Cerebellar cortex (tissue), 1 donor: ENCODE measurements at places on chromosomes 4 and X.

DNA sequence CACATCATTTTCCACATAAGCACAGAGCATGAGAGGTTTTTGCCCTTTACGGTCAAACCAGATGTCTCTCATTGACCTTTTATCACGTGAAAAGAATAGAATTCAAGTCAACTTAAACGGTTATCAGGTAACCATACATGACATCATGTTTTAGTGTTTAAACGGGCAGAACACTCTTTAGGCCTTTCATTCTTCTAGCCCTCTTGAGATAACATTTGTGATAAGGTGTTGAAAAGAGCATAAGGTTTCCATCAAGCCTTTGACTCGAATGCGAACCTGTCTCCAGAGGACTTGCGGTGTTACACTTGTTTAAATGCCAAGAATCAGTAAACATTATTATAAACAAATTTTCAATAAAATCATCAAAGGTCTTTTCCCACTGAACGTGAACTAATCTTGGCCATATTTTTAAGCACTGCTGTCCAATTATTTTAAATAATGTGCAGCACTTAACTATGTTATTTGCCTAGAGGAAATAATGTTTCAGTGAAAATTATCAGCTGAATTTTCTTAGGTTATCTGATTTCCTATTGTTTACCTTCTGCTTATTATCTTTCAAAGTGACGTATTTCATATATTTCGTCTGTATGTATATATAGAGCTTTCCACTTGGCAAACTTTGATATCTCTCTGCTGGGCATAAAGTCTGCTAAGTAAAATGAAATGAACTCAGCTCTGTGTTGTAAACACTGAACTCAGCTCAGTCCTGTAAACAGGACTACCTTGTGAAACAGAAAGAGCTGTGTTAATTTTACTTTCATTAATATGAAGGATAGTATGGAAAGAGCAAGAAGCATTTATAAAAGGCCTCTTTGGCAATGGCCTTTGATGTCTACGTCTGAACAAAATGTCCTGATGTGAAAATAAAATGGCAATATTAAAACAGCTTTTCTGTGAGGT lies 33.3 kb downstream of the TENM3 start:
- DNase-seq = no peak

DNA sequence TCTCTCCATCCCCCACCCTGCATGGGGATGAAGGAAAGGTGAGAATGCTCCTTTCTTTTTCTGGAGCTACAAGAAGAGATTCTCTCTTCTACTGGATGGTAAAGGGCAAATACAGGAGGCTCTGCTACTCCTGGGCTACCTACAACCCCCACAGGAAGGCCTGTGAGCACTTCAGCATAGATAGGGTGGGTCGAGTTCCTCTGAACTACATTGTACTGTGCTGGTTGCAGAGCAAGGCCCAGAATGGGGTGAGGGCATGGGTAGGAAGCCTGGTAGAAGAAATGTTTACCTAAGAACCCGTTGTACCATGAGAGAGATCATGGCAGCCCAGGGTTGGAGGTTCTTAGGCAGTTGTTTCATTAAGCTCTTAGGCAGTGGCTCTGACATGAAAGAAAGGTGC lies 510.4 kb downstream of the MID1IP1 start:
- DNase-seq = no peak

GRCh38 chr4:139918591-139918990 lies 235.4 kb downstream of the MAML3 start:
- no peak for DNase-seq

DNA sequence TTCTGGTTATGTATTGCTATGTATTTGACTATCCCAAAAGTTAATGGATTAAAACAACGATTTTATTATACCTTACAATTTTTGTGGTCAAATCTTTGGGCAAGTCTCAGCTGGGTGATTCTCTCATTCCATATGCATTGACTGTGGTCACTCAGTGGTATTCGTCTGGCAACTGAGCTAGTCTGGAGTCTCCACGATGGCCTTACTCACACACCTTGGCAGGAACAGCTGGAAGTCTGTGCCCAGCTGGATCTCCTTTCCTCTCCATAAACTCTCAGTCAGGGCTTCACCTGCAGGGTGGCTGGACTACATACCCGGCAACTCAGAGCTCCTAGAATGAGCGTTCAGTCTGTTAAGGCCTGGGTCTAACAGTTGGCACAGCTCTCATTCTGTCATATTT lies 141.1 kb upstream of the WDFY3 start:
- no peak for DNase-seq

- no peak for DNase-seq
Observed at GRCh38 chrX:132728296-132728695, 230.1 kb downstream of the HS6ST2 start.

- DNase-seq = no peak
Observed at GRCh38 chr4:87058356-87059073, 123.7 kb downstream of the AFF1 start.

GRCh38 chr4:29558789-29559188 lies 1161.4 kb upstream of the PCDH7 start:
- DNase-seq = no peak

DNA sequence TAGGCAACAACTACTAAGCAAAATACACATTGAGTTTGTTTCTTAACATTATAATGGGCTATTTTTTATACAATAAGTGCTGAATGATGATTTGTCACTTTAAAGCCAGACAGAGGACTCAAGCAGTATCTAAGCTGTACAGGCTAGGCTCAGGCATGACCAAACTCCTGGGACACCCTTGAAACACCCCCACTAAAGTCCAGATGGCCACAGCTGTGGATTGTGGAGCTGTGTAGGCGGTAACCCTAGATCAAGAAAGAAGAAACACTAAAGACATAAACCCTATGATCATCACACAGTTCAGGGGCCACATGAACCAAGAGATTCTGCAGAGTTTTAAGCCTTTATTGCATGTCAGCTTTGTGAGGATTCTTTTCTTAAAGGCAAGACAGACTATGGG lies 25.1 kb downstream of the TAB3 start:
- no peak for DNase-seq

- DNase-seq = no peak
Observed at GRCh38 chrX:15511563-15511962, 11.0 kb downstream of the BMX start.

DNA sequence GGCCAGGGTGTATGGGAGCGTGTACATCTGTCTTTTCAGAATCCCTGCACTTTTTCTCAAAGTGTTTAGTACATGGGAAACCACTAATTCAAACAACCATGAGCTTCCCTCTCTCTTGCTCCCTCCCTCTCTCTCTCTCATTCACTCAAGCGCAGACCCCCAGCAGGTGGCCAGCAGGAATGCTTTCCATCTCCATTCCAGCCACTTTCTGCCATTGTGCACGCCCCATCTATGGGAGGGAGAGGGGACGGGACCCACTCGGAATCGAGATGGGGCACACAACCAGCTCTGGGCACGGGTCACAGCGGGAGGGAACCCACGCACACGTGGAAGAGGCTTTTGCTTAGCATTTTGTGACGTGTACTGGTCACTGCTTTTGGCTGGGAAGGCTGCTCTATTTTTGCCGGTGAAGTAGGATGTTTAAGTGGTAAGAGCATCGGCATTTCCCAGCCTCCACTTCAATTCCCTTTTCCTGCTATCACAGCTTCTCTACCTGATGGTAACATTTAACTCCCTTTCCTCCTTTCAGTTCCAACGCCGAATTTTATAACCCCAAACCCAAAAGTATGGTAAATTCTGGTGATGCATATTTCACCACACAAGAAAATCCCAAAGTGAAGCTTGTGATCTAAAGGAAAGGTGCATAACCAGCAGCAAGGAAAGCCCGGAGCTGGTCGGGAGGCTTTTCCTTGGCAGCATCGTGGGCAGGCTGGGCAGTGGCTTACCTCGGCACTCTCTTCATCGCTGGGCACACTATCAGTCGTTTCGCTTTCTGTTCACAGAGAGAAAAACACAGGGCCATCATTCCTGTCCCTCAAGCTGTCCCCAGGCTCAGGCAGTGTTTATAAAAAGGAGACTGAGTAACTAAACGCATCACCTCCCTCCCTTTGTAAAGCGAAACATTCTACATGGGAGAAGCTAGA lies 84.1 kb downstream of the IRF2 start:
- DNase-seq = no peak

GRCh38 chr4:2251795-2252529 lies 9.9 kb downstream of the MXD4 start:
- DNase-seq = no peak

- DNase-seq = no peak
Observed at GRCh38 chr4:4820261-4820660, 39.2 kb upstream of the MSX1 start.

GRCh38 chr4:109079731-109080130 lies 222.7 kb downstream of the COL25A1 start:
- no peak for DNase-seq

DNA sequence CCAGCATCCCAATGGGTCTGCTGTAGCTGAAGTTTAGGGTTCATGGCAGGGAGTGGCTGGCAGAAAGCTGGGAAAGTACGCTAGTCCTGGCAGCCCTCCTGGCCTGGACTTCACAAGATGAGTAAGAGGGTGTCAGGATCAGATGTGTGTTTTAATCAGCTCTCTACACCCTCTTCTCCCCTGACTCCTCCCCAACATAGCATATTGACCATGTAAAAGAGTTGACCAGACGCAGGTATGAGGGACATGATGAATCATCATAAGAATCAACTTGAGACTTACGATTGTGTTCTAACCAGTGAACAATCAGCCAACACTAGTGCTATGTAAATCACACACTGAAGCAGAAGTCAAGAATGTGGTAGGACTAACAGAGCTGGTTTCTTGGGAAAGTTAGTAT lies 5.3 kb downstream of the SOWAHB start:
- DNase-seq = no peak

- DNase-seq = no peak
Observed at GRCh38 chrX:120485315-120485637, 16.2 kb upstream of the LAMP2 start.

GRCh38 chrX:110317061-110317819 lies 645 bp downstream of the AMMECR1 start:
- DNase-seq = peak; percentile 11
